ENCODE measurements at places on chromosomes 4 and X.

GRCh38 chr4:74793757-74794381 is 454 bp downstream of the BTC start:
- DNase-seq, result no peak

DNA sequence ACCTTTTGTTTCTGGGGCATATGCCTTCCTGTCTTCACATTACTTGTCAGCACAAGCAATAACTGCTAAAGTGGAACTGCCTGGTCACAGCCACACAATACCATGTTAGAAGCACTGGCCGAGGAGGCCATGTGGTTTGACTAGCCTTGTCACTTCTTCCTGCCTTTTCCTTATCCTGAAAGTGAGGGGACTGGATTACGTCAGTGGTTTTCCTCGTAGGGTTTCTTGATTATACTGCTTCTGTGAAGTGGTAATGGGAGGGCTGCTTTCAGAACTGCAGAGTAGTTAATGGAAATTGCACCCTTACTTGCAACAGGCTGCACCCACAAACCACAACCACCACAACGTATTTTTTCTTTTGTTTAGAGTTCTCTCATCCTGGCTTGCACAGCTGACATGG is 26.6 kb downstream of the ZRSR2 start:
- peak; percentile 56 for DNase-seq

DNA sequence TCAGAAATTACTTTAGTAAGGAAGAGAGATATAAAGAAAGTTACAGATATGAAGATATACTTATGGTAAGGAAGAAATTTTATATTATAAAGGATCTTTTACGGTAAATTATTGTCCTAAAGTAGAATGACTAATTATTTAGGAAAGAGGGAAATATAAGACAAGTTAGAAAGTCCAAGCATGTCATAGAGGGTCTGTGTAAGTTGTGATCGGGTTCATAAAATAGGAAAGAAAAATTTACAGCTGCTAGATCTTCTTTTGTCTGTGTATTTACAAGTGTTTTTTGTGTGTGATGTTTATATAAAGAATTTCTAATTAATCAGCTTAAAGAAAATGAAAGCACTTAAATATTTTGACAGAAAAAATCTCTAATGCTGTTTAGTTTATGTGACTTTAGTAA is 1054.9 kb upstream of the DIAPH2 start:
- no peak for DNase-seq

- DNase-seq, result no peak
Measured at GRCh38 chrX:129123795-129124194, 399.5 kb downstream of the SMARCA1 start.
